ENCODE measurements at places on chromosomes 16 and 17.

DNA sequence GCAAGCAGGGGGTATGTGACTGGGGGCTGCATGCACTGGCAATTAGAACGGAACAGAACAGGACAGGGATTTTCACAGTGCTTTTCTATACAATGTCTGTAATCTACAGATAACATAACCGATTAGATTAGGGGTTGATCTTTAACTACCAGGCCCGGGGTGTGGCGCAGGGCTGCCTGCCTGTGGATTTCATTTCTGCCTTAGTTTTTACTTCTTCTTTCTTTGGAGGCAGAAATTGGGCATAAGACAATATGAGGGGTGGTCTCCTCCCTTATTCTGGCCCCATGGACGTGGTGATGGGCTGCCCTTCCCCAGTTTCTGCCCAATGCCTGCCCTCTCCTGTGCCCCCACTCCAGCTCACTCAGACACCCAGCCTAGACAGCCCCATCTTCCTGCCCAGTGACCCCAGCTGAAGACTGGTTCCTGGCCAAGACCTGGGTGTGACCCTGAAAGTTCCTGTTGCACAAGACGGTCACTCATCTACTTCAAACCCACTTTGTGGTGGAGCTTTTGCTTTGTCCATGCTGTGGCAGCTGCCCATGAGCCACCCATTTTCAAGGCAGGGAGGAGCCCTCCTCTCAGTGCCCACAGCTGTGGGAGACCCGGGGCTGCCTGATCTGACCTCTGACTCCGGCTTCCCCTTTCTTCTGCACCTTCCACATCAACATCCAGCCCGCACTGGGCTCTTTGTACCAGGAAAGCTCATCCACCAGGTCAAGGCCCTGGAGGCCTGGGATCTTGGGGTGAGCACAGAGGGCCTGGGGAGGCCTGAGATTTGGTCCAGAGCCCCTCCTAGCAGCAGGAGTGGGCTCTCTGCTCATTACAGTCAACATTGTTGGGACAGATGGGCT is 18.6 kb downstream of the ALOX12B start:
- no peak for DNase-seq

DNA sequence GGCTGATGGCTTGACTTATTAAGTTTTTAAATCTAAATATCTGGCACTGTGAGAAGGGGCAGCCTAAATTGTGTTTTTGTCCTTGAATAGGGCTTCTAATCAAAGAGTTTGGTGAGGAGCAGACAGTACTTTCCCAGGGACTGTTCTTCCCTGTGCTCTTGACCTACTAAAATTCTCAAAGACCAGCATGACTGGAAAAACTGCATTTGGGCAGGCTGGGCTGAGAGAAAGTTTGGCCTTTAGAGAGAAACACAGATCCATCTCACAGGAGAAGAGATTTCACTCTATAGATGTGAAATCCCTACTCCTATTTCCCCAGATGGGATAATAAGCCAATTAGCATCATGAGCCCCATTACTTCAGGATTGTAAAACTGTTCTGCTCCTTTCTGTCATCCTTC is 7.3 kb downstream of the PCTP start:
- no peak for DNase-seq

DNA sequence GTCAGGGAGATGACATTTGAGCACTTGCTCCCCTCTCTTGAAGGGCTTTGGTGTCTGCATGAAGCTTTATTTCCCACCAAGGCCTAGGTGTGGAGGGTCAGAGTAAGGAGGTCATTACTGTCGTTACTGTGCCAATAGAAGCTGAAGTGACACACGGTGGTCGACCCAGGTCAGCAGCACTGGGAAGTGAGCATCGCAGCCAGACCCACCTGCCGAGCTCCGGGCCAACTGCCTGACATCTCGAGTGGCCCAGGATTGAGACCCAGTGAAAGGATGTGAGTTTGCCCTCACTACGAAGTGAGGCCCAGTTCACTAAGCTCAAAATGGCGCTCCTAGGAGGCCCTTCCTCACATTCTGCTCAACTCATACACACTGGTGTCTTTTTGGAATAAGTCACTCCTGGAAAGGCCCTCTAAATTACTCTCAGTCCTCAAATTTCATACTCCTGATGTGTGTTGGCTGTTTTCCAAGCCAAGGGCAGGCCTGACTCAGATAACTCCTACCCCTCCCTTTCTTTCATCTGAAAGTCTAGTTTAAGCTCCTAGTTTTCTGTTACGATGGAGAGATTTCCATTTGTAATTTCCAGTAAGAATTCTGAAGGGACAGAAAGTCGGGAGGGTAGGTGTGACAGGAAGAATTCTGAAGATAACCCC is 200.4 kb downstream of the LGALS9B start:
- DNase-seq: no peak

GRCh38 chr17:59641799-59642484 is 22.2 kb downstream of the CLTC start:
- DNase-seq: no peak

Measured in stimulated activated CD8-positive, alpha-beta memory T cell treated with anti-CD3 and anti-CD28 coated beads, Interleukin-4, amount 100 ng/mL, for 24 hours (primary cell).